ENCODE measurements at places on chromosomes 16 and 17.
A peak's percentile ranks its signal among the peaks of the same experiment; 100 is the strongest.

DNA sequence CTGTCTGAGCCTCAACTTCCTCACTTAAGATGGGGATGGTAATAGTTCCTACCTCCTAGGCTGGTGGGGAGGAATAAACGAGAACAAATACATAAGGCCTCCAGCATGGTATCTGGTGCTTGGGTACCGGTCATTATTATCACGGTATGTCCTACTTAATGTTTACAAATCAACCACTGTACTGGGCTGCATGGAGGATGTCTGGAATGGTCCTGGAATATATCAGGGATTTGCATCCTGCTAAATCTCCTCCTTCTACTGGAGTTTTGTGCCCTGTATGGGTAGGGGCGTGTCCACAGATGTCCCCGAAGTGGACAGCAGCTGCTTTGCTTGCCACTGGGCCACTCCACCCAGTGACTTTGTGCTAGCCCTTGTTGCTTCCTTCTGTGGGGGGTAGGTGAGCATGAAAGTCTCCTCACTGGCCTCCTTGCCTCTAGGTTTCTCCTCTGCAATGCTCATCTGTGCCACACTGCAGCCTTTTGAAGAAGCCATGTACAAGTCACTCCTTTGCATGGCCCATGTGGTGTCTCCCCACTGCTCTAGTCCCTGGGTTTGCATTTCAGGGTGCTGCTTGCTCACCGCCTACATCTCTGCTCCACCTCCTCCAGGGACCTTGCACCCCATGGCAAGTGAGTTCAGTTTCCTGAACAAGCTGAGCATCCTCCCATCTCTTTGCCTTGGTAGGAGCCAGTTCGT lies 2.2 kb upstream of the CMIP start:
- DNase-seq: no peak

GRCh38 chr17:29143894-29144293 lies 36.3 kb downstream of the MYO18A start:
- no peak for DNase-seq

DNA sequence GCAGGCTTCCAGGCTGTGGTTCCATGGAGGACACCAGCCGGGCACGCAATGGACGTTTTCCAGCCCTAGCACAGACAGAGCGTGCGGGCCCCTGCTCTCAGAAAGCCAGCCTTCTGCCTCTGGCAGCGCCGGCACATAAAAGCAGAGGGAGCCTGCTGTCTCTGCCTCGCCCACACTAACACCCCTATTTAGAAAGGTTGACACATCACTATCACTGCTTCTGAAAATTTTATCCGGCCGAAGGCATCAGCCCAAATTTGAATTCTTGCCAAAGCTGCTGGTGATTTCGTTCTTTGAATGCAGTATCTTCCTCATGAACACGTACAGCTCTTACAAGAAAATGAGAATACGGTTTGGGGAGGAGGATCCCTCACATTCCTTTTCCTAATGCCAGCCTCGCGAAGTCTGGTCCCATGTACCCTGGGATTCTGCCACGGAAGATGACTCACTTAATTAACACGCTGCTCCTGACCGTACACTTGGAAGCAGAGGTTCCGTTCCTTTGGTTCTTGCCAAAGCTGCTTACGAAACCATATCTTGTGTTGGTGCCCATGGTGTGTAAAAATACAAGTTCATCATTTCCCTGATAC lies 1.3 kb upstream of the RAB11FIP3 start:
- DNase-seq: peak; percentile 97

GRCh38 chr16:49495596-49496355 lies 122.2 kb downstream of the C16orf78 start:
- no peak for DNase-seq

DNA sequence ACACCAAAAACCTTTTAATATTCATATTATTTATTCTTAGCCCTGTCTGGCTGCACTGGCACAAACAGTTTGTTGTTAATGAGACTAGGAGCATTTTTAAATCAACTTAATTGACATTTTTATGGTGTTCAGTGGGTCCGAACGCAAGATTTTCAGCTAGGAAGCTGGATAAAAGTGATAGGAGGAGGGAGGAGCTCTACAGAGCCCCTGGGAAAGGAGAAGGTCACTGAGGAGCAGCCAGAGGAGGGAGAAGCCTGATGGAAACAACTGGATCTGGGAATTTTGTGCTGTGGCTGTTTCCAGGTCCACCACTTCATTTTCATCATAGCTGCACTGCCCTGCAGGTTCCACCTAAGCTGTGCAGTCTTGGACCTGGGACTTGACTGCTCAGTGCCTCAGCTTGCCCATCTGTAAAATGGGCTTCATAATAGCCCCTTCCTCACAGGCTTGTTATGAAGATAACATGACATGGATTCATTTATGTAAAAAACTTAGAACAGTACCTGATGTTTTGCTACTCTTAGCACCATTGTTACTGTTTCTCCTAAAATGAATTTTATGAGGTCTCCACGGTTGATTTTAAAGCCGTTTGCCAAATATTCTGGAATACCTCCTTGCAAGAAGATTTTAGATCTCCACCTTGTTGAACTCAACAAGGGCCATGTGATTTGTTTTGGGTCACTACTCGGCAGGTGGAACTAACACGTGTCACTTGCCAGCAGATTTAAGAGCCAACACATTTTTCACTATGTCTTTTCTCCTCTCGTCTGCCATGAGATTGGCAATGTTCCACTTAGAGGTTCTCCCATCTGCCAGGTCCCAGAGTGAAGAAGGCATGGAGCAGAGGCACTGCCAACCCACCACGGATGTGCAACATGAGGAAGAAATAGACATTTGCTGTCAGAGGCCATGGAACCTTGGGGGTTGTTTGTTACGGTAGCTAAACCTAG lies 18.7 kb upstream of the GRIN2A start:
- DNase-seq: no peak

GRCh38 chr17:15031975-15032374 lies 233.2 kb downstream of the PMP22 start:
- DNase-seq: no peak

GRCh38 chr17:75130632-75131277 lies 787 bp downstream of the NT5C start:
- DNase-seq: peak; percentile 57

- no peak for DNase-seq
These were observed 374.5 kb downstream of the SEC14L1 start for GRCh38 chr17:77515227-77515626.

GRCh38 chr17:6684460-6684783 lies 28.7 kb downstream of the SLC13A5 start:
- DNase-seq: no peak

GRCh38 chr17:57110579-57111325 lies 25.7 kb downstream of the AKAP1 start:
- no peak for DNase-seq

DNA sequence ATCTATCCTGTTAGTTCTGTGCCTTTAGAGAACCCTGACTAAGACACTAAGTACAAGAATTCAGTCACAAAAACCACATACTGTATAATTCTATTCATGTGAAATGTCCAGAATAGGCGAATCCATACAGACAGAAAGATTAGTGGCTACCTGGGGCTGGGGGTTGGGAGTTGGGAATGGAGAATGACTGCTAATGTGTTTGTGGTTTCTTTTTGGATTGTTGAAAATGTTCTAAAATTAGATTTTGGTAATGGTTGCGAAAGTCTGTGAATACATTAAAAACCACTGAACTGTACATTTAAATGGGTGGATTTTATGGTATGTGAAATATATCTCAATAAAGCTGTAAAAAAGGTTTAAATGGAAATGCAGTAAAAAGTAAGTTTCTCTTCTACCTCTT lies 80.4 kb upstream of the AKTIP start:
- peak; percentile 35 for DNase-seq

DNA sequence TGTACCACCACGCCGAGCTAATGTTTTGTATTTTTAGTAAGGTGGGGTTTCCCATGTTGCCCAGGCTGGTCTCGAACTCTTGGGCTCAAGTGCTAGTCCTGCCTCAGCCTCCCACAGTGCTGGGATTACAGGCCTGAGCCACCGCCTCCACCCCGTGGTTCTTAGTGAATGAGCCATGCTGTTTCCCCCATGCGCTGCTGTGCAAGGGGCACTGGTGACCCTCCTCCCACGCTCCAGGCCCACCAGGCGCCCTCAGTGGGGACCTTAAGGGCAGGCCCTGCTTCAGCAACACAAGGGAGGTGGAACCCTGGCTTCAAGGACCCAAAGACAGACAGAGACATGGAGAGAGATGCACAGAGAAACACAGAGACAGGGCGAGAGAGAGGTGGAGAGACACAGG lies 15.4 kb upstream of the NUDT16L1 start:
- DNase-seq: no peak

GRCh38 chr17:14437176-14437575 lies 136.3 kb downstream of the HS3ST3B1 start:
- DNase-seq: no peak

GRCh38 chr16:89557690-89558490 lies 2.6 kb upstream of the RPL13 start:
- DNase-seq: no peak

- DNase-seq: no peak
These were observed 12.2 kb downstream of the ZNHIT3 start for GRCh38 chr17:36498560-36499300.

- DNase-seq: no peak
These were observed 21.2 kb downstream of the LIG3 start for GRCh38 chr17:35001549-35001948.

DNA sequence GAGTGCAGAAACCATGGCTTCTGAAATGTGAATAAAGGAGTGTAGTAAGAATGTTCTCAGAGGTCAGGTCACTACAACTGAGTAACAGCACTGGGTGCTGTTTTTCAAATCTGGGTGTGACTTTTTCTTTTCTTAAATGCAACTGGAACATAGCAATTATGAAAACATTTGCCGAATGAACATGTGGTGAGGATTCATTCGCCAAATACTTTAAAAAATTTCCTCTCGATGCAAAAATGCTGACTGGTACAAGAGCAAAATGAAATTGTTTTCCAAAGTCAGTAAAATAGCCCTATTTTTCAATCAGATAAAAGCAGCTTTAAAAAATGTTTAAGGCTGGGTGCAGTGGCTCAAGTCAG lies 18.6 kb downstream of the ZDHHC7 start:
- DNase-seq: no peak

- DNase-seq: peak; percentile 40
These were observed 29.3 kb downstream of the TLE7 start for GRCh38 chr16:71412270-71413160.

DNA sequence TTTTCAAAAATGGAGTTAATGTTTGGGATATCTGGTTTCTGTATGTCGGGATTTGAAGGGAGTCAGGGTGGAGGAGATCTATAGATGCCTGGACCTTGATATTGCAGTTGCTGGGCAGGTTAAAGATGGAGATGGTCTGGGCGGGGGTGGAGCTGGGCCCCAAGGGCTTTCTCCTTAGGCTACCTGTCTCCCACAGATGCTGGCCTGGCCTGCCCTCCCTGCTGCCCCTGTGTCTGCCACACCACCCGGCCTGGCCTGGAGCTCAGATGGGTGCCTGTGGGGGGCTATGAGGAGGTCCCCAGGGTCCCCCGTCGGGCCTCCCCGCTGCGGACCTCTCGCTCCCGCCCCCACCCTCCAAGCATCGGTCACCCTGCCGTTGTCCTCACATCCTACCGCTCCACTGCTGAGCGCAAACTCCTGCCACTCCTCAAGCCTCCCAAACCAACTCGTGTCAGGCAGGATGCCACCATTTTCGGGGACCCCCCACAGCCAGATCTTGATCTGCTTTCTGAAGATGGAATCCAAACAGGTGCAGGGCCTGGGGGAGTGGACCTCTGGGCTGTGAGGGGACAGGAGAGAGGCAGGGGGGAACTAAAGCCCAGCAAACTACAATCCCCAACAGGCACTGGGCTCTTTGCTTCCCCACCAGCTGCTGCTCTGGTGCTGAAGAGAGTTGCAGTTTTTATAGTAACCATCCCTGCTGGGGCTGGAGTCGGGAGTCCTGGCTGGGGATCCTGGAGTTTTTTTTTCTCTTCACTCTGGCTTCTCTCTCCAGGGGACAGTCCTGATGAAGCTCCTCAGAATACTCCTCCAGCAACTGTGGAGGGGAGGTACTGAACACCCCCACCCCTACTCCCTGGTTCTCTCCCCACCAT lies 2.9 kb downstream of the ARHGEF15 start:
- DNase-seq: no peak

DNA sequence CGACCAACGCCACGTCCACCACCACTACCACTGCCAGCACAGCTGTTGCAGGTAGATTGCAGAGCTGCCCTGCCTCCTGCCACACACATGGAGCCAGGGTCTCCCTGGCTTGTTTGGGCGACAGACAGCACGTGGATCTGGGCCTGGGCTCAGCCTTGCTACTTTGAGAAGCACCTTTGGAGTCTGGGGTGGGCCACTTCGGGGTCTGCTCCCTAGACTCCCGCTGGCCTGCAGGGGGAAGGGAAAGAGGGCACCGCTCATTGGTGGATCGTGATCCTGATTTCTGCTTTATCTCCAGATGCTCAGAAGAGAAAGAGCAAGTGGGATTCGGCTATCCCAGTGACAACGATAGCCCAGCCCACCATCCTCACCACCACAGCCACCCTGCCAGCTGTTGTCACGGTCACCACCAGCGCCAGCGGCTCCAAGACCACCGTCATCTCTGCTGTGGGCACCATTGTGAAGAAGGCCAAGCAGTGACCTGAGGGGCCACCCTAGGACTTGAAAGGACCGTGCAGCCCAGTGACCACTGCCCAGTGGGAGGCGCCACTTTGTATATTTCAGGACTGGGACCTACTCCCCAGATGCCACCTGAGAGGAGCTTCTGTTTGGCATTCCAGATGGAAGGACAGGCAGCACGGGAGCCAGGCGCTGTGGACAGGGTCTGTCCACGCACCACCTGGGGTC lies 15.1 kb upstream of the ITGB4 start:
- DNase-seq: no peak

- DNase-seq: peak; percentile 63
These were observed 32.8 kb downstream of the HIC1 start for GRCh38 chr17:2087597-2088211.

DNA sequence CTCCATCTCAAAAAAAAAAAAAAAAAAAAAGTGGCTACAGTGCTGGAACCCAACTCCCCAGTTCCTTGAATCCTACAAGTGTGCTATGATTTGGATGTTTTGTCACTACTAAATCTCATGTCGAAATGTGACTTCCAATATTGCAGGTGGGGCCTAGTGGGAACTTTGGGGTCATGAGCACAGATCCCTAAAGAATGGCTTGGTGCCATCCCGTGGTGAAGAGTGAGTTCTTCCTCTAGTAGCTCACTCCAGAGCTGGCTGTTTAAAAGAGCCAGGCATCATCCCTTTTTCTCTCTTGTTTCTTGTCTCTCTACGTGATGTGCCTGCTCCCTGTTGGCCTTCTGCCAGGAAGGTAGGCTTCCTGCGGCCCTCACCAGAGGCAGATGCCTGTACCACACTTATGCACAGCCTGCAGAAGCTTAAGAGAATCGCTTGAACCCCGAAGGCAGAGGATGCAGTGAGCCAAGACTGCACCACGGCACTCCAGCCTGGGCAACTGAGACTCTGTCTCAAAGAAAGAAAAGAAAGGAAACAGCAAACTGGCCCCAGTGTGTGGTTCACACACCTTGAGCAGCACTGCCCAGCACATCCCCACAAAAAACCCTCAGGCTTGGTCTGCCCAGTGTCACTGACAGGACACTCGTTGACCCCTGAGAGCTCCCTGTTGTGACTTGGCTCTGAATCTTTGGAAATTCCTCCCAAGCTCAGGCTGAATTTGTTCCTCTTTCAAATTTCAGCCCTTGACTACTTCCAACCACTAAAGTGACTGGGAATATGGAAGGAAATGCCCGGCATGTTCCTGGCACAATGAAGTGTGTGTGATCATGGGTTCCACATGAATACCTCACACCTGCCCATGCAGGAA lies 3.1 kb downstream of the MT1E start:
- DNase-seq: no peak

All from fibroblast of lung (primary cell).